Small intestine (tissue), 16 donors: ENCODE measurements at places on chromosomes 7 and 10. TPM values are rescaled to one million over a fixed set of nuclear protein-coding genes. Genes with fewer than 3 reads are reported as not detected.

The COL26A1 gene
- polyA plus RNA-seq, result not detected

The CYP2C19 gene
- 34.2 TPM for polyA plus RNA-seq

The BAZ1B gene
- 28.1 TPM for polyA plus RNA-seq

The SLC39A12 gene
- 0.01 TPM for polyA plus RNA-seq

The DRGX gene
- not detected for polyA plus RNA-seq

The IGFBP1 gene
- not detected for polyA plus RNA-seq

The ARID5B gene
- polyA plus RNA-seq, result 12.1 TPM

The TUBB8 gene
- not detected for polyA plus RNA-seq

The TRIM73 gene
- polyA plus RNA-seq, result 2.1 TPM

The GHRHR gene
- polyA plus RNA-seq, result not detected

The AOAH gene
- polyA plus RNA-seq, result 20.4 TPM

The FKBP6 gene
- not detected for polyA plus RNA-seq

The AUTS2 gene
- 43.5 TPM for polyA plus RNA-seq

The NACAD gene
- 2.9 TPM for polyA plus RNA-seq

The OPN4 gene
- polyA plus RNA-seq, result not detected

The DEPP1 gene
- 4.0 TPM for polyA plus RNA-seq

The GJD4 gene
- 0.09 TPM for polyA plus RNA-seq

The PLXDC2 gene
- polyA plus RNA-seq, result 18.3 TPM

The RHOBTB1 gene
- polyA plus RNA-seq, result 2.0 TPM

The HMX2 gene
- polyA plus RNA-seq, result not detected

The TCERG1L gene
- not detected for polyA plus RNA-seq

The ZC3HAV1L gene
- not detected for polyA plus RNA-seq

The DPP6 gene
- polyA plus RNA-seq, result not detected

The TWNK gene
- polyA plus RNA-seq, result 10.2 TPM

The GIMAP7 gene
- polyA plus RNA-seq, result 10.9 TPM

The FGFR2 gene
- polyA plus RNA-seq, result 1.4 TPM

The CYP3A5 gene
- 1,093 TPM for polyA plus RNA-seq

The FAM131B gene
- 0.54 TPM for polyA plus RNA-seq

The PLPP4 gene
- polyA plus RNA-seq, result not detected

The CTTNBP2 gene
- polyA plus RNA-seq, result 0.45 TPM

The GPNMB gene
- polyA plus RNA-seq, result 3.4 TPM

The TRPV5 gene
- not detected for polyA plus RNA-seq

The PIP gene
- polyA plus RNA-seq, result not detected

The TEX36 gene
- not detected for polyA plus RNA-seq

The ABCB1 gene
- 53.9 TPM for polyA plus RNA-seq

The OR6B1 gene
- not detected for polyA plus RNA-seq

The VIPR2 gene
- 1.2 TPM for polyA plus RNA-seq

The FRMD4A gene
- polyA plus RNA-seq, result 10.0 TPM

The FBXL13 gene
- polyA plus RNA-seq, result 0.38 TPM

The ARHGAP22 gene
- polyA plus RNA-seq, result 0.54 TPM

The CYP3A7 gene
- polyA plus RNA-seq, result 2.9 TPM

The TFEC gene
- polyA plus RNA-seq, result 0.82 TPM

The IFIT1B gene
- polyA plus RNA-seq, result not detected

The SPDYE11 gene
- polyA plus RNA-seq, result not detected

The PLAC9 gene
- polyA plus RNA-seq, result 4.6 TPM

The CPA2 gene
- 12.9 TPM for polyA plus RNA-seq

The FLNC gene
- 13.0 TPM for polyA plus RNA-seq

The ODAD2 gene
- polyA plus RNA-seq, result 0.34 TPM

The UCMA gene
- not detected for polyA plus RNA-seq

The CABCOCO1 gene
- not detected for polyA plus RNA-seq

The CALCR gene
- 0.53 TPM for polyA plus RNA-seq

The BAG3 gene
- polyA plus RNA-seq, result 9.5 TPM

The EGR2 gene
- polyA plus RNA-seq, result 0.45 TPM

The CFAP46 gene
- polyA plus RNA-seq, result 0.27 TPM

The C7orf57 gene
- polyA plus RNA-seq, result 0.04 TPM

The CCDC172 gene
- not detected for polyA plus RNA-seq

The MYO3A gene
- not detected for polyA plus RNA-seq
